ENCODE measurements at places on chromosomes 5 and 9.

- no peak for DNase-seq
These were observed 204.5 kb downstream of the PLK2 start for GRCh38 chr5:58255386-58255785.

GRCh38 chr5:173916233-173916632, 28.1 kb downstream of the CPEB4 start:
- DNase-seq: no peak

GRCh38 chr5:89929173-89929572, 480.4 kb downstream of the CETN3 start:
- DNase-seq: no peak

DNA sequence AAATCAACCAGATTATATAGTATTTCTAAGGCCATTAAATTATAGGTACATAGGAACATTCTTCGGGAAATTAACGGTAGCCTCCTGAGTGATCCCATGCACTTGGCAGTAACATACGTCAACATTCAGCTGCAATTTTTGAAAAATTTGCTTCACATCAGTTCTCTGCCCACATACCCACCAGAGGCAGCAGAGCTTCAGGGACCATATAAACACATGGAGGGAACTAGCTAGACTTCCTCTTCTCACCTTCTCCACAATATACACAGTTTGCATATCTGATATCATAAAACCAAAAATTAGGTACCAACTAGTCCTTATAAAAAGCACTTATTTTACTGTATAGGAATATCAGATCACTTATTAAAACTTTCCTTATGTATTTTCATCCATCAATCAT, 4.8 kb downstream of the PSIP1 start:
- no peak for DNase-seq

DNA sequence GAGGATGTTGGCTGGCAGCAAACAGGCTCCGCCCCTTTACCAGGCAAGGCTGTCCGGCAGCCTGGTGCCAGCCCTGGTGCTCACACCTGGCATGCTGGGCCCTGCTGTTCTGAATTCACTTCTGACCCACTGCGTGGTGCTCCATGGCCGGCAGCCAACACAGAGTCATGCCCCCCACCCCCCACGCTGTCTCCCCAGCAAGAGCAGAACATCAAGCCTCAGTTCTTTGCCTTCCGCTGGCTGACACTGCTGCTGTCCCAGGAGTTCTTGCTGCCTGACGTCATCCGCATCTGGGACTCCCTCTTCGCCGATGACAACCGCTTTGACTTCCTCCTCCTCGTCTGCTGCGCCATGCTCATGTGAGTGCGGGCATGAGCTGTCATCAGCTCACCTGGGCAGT, 12.6 kb upstream of the ENDOG start:
- DNase-seq: no peak

DNA sequence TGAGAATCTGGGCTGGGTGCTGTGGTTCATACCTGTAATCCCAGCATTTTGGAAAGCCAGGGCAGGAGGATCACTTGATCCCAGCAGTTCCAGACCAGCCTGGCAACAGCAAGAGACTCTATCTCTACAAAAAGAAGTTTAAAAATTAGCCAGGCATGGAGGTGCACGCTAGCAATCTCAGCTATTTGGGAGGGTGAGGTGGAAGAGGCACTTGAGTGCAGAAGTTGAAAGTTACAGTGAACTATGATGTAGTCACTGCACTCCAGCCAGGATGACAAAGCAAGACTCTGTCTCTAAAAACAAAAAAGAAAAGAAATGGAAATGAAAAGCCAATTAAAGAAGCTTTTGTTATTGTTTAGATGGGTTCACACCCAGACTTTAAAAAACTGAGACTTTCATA, 131.6 kb upstream of the RASA1 start:
- no peak for DNase-seq

DNA sequence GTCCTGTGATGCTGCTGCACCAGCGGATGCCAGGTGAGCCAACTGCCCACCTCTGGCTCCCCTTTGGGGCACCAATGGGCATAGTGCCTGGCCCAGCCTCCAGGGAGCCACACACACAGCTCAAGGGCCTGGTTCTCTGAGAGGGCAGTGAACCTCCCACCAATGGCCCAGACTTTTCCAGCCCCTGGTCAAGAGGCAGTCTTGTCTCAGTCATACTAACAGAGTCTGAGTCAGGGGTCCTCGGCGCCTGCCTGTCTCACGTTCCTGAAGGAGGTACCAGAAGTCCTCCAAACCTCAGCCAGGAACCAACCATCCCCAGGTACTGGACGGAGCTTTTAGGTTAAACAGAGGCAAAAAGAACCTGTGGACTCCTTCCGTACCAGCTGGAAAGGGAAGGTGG, 121.1 kb downstream of the C5orf15 start:
- DNase-seq: no peak

- DNase-seq: no peak
These were observed 60.7 kb downstream of the MED27 start for GRCh38 chr9:132018957-132019405.

GRCh38 chr9:99592834-99593574, 228.7 kb upstream of the NR4A3 start:
- DNase-seq: no peak

DNA sequence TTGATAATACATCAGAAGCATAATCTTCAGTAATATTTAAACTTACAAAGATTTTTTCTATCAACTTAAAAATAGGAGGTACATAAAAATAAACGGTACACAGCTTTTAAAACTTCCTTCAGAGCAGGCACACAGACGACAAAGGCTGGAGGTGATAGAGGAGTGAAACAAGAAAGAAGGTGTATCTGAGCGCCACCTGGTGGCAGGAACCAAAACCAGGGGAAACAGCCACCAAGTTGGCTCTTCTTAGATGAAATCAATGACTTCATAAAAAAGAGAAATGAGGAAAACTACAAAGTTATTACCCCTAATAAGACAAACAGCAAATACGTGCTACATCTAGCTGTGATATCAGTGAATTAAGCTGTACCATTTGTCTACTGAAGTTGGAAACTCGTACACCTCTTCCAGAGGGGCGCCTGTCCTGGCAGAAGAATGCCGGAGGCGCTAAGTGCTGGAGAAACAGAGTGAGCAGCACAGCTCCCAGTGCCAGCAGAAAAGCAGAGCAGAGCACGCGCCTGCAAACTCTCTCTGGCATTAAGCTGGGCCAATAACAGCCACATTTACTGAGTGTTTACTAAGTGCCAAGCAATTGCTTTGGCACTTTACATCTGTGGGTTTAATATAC, 85.9 kb downstream of the SETX start:
- DNase-seq: peak; percentile 45
